GM23248 (cell line): ENCODE measurements at places on chromosomes 3 and 15. TPM values are rescaled to one million over a fixed set of nuclear protein-coding genes. Genes with fewer than 3 reads are reported as not detected.
A peak's percentile ranks its signal among the peaks of the same experiment; 100 is the strongest.

DNA sequence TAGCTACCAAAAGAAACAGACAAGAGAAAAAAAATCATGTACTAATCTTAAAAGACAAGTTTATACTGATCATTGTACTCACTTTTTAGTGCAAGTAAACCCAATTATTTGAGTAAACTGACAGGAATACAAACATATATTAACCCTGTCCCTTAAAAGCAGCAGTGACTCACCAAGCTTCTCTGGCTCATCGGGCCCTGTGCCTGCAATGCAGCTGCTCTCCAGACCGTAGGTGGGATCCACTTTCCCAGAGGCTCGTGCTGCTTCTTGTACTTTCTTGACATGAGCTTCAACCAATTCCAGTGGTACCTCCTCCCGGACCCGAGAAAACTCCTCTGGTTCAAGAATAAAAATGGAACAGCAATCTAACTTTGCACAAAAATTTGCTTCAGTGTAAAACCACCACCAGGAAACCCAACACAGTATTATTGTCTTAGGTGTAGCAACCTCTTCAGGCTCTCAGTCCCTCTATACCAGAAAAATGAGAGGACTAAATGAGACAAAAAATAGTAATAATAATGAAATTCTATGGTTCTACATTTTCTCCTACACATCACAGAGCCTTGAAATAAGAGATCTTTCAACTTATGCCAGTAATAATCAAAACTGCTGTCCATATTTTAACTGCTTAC, 82.6 kb upstream of the CSPG5 start:
- DNase-seq, result peak; percentile 87

DNA sequence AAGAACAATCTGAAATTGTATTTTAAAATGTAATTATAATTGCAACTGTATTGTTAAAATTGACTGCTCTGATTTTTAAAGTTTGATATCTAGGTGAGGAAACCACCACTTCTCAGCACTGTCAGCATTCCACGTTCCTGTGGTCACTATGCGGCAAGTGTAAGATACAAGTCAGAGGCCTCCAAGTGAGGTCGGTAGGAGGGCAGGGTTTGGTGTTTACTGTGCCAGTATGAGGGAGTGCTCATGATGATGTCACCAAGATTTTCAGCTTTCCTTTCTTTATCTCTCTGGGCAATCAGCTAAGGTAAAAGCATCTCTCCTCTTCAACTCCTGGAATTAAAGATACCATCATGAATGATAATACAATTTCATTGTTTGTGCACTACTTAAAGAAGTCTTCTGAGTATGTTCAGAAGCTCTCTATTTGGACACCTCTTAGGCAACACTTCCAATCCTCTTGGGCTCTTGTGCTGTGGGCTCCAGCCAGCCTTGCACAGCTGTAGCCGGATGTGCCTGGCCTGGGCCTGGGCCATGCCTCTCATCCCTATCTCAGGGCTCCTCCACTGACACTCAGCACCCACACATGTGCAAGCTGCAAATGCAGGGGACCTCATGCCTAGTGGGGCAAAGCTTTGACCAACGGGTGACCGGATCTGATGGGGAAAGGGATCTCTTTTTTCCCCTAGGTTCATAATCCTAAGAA, 42.9 kb downstream of the CCR3 start:
- no peak for DNase-seq

DNA sequence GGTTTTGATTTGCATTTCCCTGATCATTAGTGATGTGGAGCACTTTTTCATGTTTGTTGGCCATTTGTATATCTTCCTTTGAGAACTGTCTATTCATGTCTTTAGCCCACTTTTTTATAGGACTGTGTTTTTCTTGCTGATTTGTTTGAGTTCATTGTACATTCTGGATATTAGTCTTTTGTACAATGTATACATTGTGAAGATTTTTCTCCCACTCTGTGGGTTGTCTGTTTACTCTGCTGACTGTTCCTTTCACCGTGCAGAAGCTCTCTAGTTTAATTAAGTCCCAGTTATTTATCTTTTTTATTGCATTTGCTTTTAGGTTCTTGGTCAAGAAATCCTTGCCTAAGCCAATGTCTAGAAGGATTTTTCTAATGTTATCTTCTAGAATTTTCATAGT, 91.1 kb upstream of the ATP11B start:
- no peak for DNase-seq

- DNase-seq, result no peak
These were observed 25.9 kb upstream of the SMAD3 start for GRCh38 chr15:67039384-67040075.

- DNase-seq, result no peak
These were observed 1.4 kb downstream of the CCR5AS start for GRCh38 chr3:46405301-46406019.

- DNase-seq, result no peak
These were observed 160.1 kb downstream of the PLCL2 start for GRCh38 chr3:17044855-17045254.

DNA sequence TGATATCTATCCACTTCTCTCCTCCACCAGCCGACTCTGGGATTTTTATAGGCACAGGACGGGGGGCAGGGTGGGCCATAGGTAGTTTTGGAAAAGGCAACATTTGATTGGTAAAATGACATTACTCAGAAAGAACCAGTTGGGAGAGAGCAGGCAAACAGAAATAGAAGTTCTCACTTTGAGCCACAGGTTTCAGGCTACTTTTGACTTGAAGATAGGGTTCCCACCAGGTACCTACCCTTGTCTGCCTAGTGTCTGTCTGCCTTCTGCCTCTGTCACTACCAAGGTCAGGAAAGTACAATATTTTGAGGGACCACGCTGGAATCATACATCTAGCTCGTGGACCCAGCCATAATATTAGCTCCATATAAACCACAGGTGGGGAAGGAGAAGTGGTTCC, 412.9 kb upstream of the GRM7 start:
- DNase-seq, result no peak

DNA sequence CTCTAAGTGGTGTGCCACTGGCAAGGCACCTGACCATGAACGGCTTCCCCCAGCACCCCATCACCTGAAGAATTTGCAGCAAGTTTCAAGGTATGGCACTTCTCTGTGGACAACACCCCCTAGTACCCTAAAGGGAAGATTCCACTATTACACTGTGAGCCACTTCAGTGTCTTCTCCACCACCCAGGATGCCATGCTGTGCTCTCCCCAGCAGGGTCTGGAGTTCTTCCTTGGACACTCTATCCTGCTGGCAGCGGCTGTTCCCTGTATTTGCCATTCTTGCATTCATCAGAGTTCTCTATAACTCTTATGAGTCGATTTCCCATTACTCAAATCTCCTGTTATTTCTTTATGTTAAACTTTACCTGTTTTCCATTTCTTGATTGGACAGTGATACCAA, 33.9 kb upstream of the RNU6-1 start:
- no peak for DNase-seq

GRCh38 chr3:82596805-82597204, 835.4 kb upstream of the GBE1 start:
- no peak for DNase-seq

DNA sequence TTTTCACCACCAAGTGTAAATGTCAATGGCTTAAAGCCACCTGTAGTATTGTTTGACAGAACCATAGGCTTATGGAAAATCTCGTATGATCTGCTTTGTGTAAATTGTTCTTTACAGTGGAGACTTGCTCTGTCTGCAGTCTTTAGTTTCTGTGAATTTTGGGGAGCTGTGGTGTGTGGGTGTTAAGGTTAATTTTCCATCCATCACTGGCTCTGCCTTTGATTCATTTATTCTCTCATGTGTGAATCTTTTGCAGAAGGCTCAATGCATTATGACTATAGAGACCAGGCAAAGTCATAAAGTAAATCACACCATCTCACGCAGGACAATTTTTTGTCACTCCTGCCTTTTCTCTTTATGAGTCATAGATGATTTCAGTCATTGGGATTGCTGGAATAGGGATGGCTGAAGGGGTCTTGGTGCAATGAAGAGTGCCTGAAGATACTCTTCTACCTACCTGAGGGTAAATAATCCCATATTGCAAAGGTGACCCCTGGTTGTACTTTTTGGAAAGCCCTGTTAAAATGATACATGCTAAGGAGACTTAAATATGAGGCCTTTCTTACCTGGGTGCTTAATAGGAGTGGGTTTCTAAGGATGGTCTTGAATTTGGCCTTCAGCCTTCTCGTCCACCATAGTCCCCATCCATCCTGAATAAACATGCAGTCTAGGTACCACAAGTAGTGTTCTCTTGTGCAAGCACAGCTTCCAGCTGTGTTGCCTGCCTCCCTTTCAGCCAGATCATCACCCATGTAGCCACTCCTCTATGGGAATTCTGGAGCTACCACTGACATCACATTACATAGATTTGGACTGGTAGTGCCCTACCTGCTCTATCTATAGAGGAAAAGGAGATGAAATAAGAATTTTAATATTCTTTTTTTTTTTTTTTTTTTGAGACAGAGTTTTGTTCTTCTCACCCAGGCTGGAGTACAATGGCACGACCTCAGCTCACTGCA, 14.3 kb downstream of the TGFBR2 start:
- no peak for DNase-seq

DNA sequence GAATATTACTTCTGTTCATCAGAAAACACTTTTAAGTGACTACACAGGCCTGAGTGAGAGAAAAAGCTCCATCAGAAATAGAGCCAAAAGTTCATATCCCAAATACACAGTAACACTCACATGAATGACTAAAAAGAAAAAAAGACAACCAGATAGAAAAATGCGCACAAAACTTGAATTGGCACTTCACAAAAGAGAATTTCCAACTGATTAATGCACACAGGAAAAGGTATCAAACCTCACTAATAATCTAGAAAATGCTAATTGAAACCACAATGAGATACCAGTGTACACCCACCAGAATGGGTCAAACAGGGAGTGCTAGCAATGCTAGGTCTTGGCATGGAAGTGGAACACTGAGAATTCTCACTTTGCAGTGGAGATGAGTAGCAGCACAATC, 78.6 kb downstream of the HERC2 start:
- no peak for DNase-seq

GRCh38 chr3:82633319-82633718, 871.9 kb upstream of the GBE1 start:
- DNase-seq, result no peak

DNA sequence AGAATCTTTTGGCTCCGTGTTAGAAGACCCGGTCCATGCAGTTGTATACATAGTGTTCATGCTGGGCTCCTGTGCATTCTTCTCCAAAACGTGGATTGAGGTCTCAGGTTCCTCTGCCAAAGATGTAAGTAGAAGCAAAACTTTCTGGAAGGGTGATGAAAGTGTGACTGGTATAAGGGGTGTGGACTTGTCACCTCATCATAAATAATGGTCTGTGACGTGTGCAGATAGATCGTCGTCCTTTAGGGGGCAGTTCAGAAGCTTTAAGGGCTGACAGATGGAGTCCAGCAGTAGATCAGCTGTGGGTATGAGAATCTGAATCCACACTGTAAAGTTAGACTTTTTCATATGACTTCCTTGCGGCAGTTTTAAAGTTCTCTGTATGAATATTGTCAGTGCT, 15.3 kb downstream of the SEC61A1 start:
- peak; percentile 45 for DNase-seq

GRCh38 chr3:151168269-151169094, 34.5 kb downstream of the GPR171 start:
- DNase-seq, result peak; percentile 83

GRCh38 chr15:81312790-81313543, 11.0 kb downstream of the STARD5 start:
- DNase-seq, result peak; percentile 99

GRCh38 chr3:173617490-173617889, 219.9 kb downstream of the NLGN1 start:
- no peak for DNase-seq

- DNase-seq, result no peak
These were observed 74.2 kb downstream of the ZNF621 start for GRCh38 chr3:40598962-40599361.

DNA sequence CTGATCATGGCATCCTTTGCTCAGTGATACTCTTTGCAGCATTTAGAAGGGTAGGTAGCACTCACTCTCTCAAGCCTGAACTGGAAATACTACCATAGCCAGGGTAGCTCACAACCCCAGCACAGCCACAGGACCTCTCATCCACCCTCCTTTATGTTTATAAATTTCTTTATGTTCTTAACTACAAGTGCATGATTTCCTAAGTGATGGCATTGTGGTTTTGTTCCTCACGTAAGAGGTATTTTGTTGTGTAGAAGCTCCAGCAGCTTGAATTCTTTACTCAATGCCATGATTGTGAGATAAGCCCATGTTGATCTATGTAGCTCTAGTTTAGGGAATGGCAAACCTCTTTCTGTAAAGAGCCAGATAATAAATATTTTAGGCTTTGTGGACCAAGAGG, 7.9 kb upstream of the RTP3 start:
- DNase-seq, result peak; percentile 53

DNA sequence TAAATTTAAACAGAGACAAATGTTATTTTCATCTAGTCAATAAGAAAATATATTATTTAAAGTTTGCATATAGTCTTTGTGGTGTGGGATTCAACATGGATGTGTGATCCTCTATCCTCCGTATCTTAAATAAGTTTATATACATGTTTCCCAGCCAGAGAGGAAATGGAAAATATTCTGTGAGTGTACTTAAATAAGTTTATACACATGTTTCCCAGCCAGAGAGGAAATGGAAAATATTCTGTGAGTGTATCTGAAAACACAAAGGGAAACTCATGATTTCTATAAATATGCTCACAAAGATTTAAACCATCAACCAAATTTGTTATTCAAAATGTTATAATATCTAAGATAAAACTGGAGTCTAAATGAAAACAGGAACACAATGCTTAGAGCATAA, 110.0 kb upstream of the MELTF start:
- DNase-seq, result no peak

- DNase-seq, result no peak
These were observed 245.1 kb upstream of the TLE3 start for GRCh38 chr15:70342554-70343548.

DNA sequence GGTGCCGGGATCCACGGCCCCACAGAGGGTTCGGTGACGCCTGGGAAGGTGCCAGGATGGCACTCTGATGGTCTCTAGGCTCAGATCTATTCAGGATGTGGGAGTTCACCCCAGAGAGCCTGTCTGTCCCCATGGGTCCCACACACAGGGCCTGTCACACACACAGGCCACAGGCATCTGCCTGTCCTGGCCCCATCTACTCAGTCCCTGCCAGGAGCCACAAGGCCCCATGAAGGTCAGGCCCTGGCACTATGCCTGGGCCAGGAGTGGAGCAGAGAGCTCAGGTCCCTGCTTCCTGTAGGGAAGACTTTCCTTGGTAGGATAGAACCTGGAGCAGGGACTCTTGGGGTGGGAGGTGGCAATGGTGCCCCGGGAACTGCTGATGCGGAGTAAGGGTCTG, 49.0 kb upstream of the FURIN start:
- DNase-seq, result no peak

- peak; percentile 50 for DNase-seq
These were observed 5.4 kb downstream of the BTBD1 start for GRCh38 chr15:83061680-83062079.

GRCh38 chr3:178342111-178342510, 194.1 kb upstream of the KCNMB2 start:
- no peak for DNase-seq

Gene C3orf22
- total RNA-seq, result not detected in 2 replicates

Gene PTX3
- total RNA-seq, result 267 and 300 TPM in 2 replicates

Gene DNAH12
- 0.54 TPM in 1 of 2 replicates, not detected in the other for total RNA-seq

Gene SLC15A2
- total RNA-seq, result 0.25 TPM in 1 of 2 replicates, not detected in the other

Gene CELF6
- total RNA-seq, result 0.22 and 1.0 TPM in 2 replicates

Gene SLC12A8
- total RNA-seq, result 7.8 and 12.0 TPM in 2 replicates

Gene CFAP92
- not detected in 2 replicates for total RNA-seq
